ENCODE measurements at places on chromosomes 12 and 14.
A peak's percentile ranks its signal among the peaks of the same experiment; 100 is the strongest.

DNA sequence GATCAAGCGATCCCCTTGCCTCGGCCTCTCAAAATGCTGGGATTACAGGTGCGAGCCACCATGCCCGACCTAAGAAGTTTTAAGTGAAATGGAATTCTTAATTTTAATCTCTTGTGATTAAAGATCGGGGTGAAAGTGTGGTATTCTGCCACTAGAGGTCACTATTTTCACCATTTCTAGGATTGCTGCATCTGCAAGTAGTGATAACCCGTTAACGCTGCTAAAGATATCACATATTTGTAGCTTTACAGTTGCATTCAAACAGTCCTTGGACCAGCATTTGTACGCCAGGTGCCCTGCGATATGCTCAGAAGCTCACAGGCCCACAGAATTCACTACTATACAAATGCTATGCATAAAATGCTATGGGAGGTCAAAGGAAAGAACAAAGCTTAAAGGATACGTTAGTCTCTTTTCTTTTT lies 19.3 kb downstream of the CCDC62 start:
- DNase-seq: no peak

- no peak for DNase-seq
These were observed 616.4 kb downstream of the MED13L start for GRCh38 chr12:115661112-115661511.

- no peak for DNase-seq
These were observed 184.3 kb upstream of the RTL1 start for GRCh38 chr14:101087614-101088394.

GRCh38 chr14:93959239-93960107 lies 16.9 kb downstream of the ASB2 start:
- peak; percentile 87 for DNase-seq

GRCh38 chr12:69515394-69515930 lies 45.3 kb downstream of the FRS2 start:
- no peak for DNase-seq

- no peak for DNase-seq
These were observed 253.9 kb downstream of the CACNA1C start for GRCh38 chr12:2306735-2307134.

DNA sequence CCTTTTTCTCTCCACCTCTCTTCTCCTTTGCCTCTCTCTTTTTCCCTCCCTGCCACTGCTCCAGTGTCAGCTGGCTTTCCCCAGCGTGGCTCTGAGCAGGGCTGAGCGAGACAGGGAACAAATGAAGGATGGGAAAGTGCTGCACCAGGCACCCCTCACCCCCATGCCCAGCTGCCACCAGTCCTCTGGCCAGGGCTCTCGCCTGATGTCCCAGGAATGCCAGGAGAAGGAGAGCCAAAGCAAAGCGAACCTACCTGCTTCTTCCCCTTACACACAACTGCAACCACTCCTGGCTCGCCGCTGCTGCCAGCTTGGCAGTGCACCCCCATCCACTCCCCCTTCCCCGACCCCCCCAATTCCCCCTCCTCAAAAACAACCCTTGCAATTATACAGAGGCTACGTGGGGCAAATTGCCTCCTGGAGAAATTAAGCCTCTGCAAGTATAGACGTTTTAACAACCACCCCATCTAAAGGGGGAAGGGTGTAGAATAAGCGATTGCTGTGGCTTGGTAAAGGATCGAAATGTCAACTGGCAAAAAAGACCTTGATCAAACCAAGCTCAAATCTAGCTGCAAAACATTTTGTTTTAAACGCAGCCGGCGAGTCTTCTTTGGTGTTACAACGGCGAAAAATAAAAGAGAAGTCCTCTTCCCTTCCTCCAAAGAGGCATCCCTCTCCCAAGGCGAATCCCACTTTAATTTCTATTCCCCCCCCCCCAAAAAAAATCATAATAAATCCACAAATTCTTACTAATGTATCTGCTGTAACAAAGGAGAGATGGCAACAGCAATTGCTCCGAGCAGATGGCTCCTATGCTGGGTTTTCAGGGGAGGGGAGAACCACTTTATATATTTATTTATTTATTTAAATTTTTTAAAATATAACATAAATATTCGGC lies 2.9 kb downstream of the BCL11B start:
- no peak for DNase-seq

DNA sequence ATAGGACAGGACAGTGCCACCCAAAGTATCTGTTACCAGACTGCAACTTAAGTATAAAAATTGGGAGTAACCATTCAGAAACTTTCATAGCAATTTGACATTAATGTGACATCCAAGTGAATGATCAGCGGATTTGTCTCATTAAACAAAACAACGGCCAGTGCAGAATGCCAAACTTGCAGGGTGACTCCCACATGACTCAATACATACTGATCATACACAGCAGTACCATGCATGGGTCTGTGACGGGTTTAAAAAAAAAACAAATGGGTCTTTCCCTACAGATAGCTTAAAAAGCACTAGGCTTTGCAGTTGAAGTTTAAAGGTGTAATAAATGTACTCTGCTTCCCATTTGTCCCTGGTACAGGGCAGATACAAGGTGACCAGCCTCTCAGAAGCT lies 116.6 kb downstream of the SLC35F4 start:
- no peak for DNase-seq

DNA sequence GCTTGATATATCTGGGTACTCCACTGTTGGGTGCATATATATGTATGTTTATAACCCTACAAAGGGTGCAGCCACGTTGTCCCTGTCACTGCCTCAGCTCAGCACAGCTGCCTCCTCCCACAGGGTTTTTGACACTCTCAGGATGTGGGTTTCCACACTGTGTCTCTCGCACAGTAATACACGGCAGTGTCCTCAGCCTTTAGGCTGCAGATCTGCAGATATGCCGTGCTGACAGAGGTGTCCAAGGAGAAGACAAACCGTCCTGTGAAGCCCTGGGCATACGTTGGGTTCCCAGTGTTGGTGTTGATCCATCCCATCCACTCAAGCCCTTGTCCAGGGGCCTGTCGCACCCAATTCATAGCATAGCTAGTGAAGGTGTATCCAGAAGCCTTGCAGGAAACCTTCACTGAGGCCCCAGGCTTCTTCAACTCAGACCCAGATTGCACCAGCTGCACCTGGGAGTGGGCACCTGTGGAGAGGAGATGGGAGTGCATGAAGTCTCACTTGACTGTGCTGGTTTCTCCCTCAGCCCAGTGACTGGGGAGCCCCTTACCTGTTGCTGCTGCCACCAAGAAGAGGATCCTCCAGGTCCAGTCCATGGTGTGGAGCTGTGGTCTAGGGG lies 498.7 kb downstream of the TMEM121 start:
- DNase-seq: no peak

DNA sequence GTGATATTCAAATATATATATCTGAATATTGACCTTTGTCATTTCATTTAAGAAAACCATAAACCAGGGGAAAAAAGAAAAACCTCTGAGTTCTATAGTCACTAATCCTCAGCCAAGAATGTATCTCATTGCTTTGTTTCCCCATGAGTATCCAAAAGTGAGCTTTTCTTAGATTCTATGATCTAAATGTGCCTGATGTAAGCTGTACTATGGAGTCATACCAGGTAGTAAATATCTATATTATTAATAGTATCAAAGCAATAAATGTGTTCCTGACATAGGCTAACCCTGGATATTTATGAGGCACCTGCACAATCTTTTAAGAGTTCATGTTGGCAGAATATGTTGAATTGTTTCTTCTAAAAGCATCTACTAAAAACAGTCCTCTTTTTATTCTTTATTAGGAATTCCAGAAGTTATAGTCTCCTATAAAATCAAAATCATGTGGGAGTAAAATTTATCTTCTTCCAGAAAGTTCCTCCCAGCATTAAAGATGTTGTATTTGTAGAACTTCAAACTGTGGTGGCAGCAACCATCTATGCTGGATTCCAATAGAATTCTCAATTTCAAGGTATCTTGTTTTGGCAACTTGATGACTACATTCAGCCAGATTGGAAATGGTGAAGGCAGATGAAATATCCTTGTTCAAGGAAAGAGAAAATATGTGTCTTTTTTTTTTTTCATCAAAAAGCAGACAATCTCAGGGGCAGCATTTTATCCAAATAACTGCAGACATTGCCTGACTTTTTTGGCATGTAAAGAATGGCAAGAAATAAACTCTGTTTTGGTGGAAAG lies 139.7 kb upstream of the RASSF8 start:
- no peak for DNase-seq

DNA sequence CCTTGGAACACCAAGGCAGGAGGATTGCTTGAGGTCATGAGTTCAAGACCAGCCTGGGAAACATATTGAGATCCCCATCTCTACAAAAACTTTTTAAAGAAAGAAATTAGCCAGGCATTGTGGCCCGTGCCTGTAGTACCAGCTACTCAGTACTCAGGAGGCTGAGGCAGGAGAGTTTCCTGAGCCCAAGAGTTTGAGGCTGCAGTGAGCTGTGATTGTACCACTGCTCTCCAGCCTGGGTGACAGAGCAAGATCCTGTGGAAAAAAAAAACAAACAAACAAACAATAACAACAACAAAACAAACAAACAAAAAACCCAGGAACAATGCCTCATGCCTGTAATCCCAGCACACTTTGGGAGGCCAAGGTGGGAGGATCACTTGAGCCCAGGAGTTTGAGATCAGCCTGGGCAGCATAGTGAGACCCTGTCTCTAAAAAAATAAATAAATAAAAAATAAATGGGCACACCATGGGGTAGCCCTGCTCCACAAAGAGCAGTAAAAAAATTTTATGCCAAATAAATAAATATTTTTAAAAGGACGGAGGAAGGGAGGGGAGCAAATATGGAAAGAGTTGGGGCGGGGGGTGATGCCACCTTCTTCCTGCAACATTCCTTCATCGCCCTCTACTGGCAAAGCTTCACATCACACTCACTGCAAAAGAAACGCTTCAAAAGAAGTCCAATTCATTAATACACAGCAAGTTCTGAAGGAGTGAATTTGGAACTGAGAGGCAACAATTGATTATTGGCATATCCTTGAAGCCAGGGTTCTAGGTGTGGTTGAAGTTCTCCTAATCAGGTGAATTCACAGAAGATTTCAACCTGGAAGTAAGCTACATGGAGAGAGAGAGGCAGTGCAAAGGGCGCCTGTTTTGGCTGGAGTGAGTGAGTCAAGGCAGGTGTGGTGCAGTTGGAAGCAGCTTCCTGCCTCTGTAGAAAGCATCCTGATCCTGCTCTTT lies 8.8 kb upstream of the GNPTAB start:
- DNase-seq: peak; percentile 60

DNA sequence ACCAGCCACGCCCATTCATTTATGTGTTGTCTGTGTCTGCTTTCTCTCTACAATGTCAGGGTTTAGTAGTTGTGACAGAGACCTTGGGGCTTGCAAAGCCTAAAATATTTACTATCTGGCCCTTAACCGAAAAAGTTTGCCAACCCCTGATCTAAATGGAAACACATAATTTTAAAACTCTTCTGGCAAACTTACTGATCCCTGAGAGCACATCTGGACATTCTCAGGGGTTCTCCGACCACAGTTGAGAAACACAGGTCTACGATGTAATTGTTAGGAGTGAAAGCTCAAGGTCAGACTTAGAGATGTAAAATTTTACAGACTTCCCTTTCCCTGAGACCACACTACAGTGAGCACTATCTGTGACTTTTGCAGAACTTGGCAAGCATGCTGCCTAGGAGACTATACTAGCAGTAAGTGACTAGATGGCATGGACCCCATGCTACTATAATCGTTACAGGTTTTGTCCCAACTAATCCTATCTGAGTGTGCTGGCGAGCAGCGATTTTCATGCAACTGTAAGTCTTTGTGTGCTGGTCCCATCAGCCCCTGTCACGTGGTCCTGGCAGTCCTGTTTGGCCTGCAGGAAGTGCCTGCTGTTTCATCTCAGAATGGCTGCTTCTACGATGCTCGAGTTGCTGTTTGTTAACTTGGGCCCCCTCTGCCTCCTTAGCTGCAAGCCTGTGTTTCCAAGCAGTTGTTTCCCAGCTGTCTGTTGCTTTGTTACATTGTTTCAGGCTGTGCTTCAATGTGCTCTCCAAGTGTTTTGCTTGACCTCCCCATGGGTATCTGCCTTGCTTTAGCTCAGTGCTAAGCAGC lies 21.6 kb downstream of the TMTC2 start:
- no peak for DNase-seq

DNA sequence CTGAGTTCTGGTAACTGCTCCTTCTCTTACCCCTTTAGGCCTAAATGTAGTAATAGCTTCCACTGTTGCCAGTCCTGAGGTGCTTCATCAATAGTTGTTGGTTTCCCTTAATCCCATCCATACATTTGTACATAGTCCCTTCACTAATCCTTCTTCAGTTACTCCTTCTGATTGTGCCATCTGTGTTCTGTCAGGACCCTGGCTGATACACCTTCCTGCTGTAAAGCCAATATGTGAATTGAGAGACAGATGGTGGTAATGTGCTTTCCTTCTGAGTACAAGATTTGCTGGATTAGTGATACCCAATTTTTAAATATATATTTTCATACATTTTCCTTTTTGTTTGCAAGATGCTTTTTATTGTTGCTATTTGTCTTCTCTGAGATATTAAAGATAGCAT lies 66.4 kb downstream of the OTOGL start:
- no peak for DNase-seq

- no peak for DNase-seq
These were observed 164.3 kb upstream of the TMPO start for GRCh38 chr12:98351089-98351488.

- no peak for DNase-seq
These were observed 11.1 kb upstream of the NPFF start for GRCh38 chr12:53518381-53518780.

DNA sequence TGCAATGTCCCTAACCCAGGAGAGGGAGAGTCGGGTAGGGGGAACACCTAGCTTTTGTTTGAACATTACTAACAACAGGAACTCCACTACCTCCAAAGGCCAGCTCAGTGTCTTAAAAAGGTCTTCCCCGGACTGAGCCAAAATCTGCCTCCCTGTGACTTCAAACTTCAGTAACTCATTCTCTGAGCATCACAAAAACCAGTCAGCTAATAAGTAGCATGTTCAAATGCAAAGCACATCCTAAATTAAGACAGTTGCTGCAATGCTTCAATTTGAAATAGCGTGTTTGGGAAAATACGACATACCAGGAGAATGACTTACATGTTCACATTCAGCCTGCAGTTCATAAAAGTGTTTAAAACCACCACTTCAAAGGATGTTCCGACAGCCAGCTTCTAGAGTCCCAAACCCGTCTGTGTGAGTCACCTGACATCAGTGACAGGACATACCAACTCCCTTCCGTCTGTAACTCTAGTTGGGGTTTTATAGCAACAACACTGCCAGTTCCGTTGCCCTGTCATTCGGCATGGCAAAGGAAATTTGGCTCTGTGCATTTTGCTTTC lies 13.0 kb downstream of the ZFP36L1 start:
- peak; percentile 34 for DNase-seq

DNA sequence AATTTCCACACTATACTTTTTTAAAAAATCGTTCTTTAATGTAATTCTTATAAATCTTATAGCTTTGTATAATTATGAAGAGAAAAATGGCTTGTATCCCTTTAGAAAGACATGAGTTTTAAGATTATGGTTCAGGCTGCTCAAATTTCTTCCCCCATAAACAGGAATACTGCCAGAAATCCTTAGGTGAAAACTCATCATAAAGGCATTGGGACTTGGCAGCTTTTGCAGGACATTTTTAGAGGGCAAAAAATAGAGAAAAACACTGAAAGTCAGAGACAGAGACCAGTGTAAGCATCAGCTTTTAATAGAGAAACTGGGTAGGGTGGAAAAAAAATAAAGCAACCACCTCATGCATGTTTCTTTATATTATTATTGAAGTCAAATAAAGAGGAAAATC lies 29.1 kb downstream of the LRRK2 start:
- no peak for DNase-seq

Measured in T-helper 9 cell (primary cell).